ENCODE measurements at places on chromosomes 11 and 22. TPM values are rescaled to one million over a fixed set of nuclear protein-coding genes. Genes with fewer than 3 reads are reported as not detected.

DNA sequence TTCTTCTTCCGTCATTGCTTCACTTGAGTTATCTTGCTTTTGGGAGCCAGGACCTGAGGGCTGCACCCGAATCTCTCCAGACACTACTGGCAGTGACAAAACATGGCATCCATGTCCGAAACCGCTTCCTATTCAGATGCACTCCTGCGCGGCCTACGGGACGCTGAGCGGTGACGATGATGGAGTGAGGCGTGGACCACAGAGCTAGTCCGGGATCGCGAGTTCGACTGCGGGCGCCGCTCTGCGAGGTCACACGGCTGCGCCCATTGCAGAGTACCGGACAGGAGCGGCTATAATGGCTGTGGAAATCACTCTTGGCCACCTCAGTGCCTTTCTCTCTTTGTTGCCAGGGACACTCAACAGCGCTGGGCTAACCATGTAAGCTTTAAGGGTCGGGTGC lies 453.8 kb upstream of the CNTN5 start:
- DNase-seq, result no peak

DNA sequence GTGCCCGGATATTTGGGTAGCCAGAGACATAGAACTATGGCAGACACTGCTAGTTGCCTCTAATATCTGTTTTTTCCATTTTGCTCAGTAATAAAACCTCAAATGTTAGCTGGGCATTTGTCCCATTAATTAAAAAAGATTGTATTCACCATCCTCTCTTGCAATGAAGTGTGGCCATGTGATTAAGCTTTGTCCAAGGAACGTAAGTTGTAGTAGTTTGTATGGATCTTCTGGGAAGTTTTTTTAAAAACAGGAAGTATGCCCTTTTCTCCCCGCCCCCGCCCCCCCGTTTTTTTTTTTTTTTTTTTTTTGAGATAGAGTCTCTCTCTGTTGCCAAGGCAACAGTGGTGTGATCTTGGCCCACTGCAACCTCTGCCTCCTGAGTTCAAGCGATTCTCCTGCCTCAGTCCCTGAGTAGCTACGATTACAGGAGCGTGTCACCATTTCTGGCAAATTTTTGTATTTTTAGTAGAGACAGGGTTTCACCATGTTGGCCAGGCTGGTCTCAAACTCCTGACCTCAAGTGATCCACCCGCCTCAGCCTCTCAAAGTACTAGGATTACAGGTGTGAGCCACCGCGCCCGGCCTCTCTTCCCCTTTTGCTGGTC lies 1.7 kb upstream of the TMEM135 start:
- DNase-seq, result no peak

DNA sequence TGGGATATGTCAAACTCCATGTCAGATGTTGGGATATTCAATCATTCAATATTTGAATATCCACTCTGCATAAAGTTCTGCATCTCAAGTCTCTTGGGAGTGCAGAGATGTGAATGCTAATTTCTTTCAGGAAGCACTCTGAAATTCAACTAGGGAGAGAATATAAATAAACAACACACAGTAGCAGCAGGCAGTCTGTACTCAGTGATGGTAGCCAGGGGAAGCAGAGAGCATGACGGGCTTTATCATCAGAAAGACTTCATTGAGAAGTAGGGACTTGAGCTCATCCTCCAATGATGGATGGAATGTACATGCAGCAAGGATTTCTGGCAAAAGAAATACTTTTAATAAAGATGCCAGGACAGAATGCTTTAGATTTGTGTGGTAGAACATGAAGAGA lies 9.8 kb upstream of the TEAD1 start:
- no peak for DNase-seq

- DNase-seq, result no peak
Measured at GRCh38 chr11:62236187-62236586, 5.9 kb upstream of the SCGB1D2 start.

GRCh38 chr11:8694137-8694536 lies 11.5 kb downstream of the RPL27A start:
- DNase-seq, result no peak

GRCh38 chr22:44426981-44427380 lies 71.1 kb downstream of the RTL6 start:
- no peak for DNase-seq

- no peak for DNase-seq
Measured at GRCh38 chr11:108302121-108302785, 79.4 kb downstream of the ATM start.

GRCh38 chr11:15772981-15773380 lies 583.4 kb downstream of the SOX6 start:
- DNase-seq, result no peak

DNA sequence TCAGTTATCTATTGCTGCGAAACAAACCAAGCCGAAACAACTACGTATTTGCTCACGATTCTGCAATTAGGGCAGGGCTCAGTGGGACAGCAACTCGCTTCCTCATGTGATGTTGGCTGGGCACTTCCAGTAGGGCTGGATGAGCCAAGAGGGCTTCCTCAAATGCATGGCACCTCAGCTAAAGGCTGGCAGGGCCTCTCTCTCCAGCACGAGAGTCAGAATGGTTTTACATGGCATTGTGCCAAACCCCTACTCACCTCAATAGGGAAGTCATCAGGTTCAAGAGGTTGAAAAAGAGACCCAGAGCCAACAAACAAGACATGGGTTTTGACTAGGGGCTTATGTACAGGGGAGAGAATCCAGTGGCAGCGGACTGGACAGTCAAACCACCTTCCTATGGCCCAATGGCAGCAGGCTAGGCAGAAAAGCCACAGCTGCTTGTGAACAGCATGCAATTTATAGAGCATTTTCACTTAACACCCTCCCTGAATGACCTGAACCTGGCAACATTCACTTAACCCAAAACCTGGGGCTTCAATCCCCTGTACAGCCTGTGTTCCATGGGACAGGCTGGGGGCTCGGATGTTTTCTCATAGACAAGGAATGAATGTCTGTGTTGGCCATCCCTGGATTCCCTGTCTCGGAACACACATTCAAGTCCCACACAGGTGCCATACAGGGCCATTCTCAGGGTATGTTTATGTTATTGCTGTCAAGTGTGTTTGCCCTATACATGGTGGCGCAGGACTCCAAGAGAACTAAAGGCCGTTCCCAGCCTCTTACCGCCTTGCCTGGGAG lies 154.2 kb upstream of the NAV2 start:
- DNase-seq, result no peak

DNA sequence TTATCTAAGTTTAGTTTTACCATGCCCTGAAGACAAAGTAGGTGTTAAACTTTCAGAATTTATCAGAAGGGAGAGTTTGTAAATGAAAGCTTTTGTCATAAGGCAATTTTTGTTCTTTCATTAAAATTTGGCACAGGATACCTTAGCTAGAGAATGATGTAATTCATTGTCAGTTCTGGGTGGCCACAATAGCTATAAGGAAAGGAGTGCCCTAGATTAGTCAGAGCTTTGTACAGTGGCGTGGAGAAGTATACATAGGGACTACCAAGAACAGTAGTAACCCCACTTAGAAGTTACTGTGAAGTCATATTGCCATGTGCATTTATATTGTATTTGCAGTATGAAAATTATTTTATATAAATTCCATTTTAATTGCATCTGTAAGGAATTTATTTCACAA lies 126.3 kb upstream of the CARD18 start:
- no peak for DNase-seq

DNA sequence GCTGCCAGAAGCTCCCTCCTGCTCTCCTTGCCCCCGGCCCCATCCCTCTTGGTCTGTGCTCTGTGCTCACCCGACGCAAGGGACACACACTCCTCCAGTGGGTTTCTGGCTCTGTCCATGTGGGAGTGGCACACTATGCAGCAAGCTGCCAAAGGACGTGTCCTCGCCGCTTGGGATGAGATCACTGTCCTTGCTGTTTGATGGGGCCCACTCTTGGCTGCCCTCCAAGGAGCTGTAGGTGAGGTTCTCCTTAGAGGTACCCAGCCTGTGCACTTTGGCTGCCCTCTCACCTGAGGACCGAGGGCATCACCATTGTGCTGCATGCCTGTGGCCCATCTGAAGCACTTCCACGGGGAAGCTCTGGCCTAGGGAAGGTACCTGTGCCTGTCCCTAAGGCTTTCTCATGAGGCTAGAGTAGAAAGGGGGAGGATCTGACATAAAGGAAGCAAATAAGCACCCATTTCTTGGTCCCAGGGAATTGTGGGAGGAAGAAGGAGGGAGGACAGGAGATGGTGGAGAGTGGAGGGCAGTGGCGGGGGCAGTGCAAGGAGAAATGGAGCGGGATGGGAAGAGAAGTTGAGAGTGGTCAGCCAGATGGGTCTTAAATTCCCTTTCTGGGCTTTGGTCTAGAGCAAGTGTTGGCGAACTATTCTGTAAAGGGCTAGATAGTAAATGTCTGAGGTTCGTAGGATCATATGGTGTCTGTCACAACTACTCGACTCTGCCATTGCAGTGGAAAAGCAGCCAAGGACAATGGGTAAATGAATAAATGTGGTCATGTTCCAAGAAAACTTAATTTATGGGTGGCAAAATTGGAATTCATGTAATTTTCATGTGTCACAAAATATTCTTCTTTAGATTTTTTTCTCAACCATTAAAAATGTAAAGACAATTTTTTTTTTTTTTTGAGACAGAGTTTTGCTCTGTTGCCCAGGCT lies 47.0 kb upstream of the AMPD3 start:
- no peak for DNase-seq

DNA sequence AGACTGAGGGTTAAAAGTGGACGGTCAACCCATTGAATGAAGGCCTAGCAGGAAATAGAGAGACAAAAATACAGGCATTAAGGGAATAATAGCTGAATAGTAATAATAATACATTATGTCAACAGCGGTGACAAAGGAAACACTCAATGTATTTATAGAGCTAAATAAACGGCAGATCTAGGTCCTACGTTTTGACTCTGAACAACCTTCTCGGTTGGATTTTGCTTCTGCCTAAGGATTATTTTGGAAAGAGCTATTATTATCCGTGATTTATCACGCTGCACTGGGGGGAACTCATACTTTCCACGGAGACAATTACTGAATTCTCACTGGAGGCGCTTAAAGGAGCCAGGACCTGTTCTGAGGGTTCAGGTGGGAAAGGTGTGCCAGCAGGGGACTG lies 118.2 kb upstream of the KIRREL3 start:
- DNase-seq, result no peak

DNA sequence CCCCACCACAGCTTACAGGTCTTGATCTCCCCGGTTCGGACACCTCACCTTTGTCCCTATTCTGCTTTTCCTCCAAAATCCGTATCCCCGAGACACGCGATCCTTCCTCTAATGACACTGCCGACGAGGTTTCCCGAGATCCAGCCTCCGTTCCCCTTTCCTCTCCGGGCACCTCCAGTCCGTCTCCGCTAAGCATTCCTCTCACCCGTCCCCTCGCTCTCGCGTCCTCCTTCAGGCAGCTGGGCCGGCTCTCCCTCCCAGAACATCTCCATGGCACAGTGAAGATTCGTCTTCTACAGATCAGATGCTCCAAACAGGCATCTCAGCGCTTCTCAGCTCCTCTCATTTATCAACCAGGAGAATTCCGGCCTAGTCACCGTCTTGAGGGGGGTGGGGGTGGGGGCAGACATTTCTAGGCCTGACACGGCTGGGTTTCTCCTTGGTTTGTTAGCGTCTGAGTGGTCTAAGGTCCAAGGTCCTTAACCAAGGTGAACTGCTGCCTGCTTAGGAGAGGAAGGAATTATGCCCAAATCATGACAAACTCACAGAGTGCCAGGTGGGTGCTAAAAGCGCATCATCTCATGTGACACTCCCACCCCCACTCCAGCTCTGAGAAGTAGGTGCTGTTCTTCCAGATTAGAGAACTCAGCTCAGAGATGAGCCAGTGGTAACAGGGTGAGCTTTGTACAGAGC lies at the start of gene SPTBN2:
SPTBN2 (minus strand) TSS at position 524 of the 693 bp plus-strand sequence. CDS start 7,976 bp downstream, outside the sequence.
- DNase-seq, result no peak

GRCh38 chr11:86116386-86116726 lies 47.5 kb upstream of the PICALM start:
- DNase-seq, result no peak

- peak; percentile 37 for DNase-seq
Measured at GRCh38 chr11:69371731-69372588, 78.0 kb downstream of the MYEOV start.

GRCh38 chr11:441418-442274 lies at the start of gene ANO9:
Gene ANO9, minus strand, starts transcription at chr11:442011. Its CDS starts 85 bp downstream, at chr11:441926.
- peak; percentile 75 for DNase-seq

DNA sequence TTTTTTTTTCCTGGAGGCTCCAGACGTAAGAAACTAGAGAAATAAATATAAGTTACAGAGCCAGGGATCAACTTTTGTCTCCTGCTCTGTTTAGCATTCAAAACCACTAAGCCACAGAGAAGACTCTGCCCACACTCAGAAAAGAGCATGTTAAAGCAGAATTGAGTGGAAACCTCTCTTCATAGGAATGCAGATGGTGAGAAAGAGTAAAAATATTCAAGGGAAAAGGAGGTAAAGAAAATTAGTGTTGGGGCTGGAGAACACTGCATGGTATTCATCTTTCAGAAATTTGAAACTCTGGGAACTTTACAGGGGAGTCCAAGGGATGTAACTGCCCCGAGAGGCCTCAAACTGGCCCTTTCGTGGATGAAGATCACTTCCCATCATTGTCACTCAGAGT lies 65.1 kb downstream of the CLMP start:
- no peak for DNase-seq

GRCh38 chr22:17548010-17548755 lies 15.1 kb upstream of the SLC25A18 start:
- DNase-seq, result no peak

DNA sequence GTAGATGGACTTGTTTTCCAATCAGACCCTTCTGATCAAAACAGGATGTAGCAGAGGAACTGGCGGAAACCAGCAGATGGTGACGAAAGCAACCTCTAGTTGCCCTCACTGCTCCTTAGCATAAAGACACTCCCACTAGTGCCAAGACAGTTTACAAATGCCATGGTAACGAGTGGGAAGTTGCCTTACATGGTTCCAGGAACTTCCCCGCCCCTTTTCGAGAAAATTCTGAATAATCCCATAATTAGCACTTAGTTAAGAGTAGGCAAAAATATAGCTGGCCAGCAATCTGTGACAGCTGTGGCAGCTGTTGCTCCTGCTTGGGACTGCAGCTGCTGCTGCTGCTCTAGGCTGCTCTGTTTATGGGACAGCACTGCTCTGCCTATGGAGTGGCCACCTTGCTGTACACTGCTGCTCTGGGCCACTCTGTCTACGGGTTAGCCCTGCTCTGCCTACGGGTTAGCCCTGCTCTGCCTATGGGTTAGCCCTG lies 33.4 kb upstream of the SORL1 start:
- no peak for DNase-seq

GRCh38 chr22:46937939-46938338 lies 175.5 kb downstream of the TBC1D22A start:
- DNase-seq, result no peak

GRCh38 chr11:128310676-128311445 lies 276.5 kb downstream of the ETS1 start:
- DNase-seq, result no peak

- DNase-seq, result peak; percentile 74
Measured at GRCh38 chr22:41524251-41524661, 20.0 kb downstream of the POLR3H start.

- DNase-seq, result no peak
Measured at GRCh38 chr22:45784357-45785277, 113.0 kb downstream of the ATXN10 start.

GRCh38 chr11:44681698-44682097 lies 45.1 kb upstream of the TSPAN18 start:
- no peak for DNase-seq

The UCP2 gene
- total RNA-seq, result 269 TPM

The LARGE2 gene
- total RNA-seq, result 18.0 TPM

The DDI1 gene
- not detected for total RNA-seq

The C1QTNF5 gene
- total RNA-seq, result 14.6 TPM

The AP1B1 gene
- 173 TPM for total RNA-seq

The LINC01488 gene
- not detected for total RNA-seq

The OR4P4 gene
- total RNA-seq, result not detected

The UPK3A gene
- total RNA-seq, result 233 TPM

The MTMR3 gene
- total RNA-seq, result 81.3 TPM

The RASGRP2 gene
- total RNA-seq, result 23.3 TPM

The FDX1 gene
- 11.9 TPM for total RNA-seq

The MYO7A gene
- 5.8 TPM for total RNA-seq

The SLC22A25 gene
- not detected for total RNA-seq

The LIN7C gene
- 34.9 TPM for total RNA-seq
